WTC11 (cell line): ENCODE measurements at places on chromosomes 12 and 14. TPM values are rescaled to one million over a fixed set of nuclear protein-coding genes. Genes with fewer than 3 reads are reported as not detected.

Gene CCDC197
- total RNA-seq: not detected in 3 replicates

Gene OR4E2
- not detected in 3 replicates for total RNA-seq

Gene PTGER2
- 0.92 to 1.2 TPM (median 0.99 TPM) in 3 replicates for total RNA-seq

Gene TSPAN19
- 0.23 to 0.53 TPM in 2 of 3 replicates, not detected in the other for total RNA-seq

Gene KRT74
- total RNA-seq: not detected in 3 replicates

Gene IL31
- total RNA-seq: not detected in 3 replicates

Gene GSG1
- total RNA-seq: 0.21 to 0.28 TPM in 2 of 3 replicates, not detected in the other

Gene RPGRIP1
- total RNA-seq: 0.41 to 0.71 TPM (median 0.50 TPM) in 3 replicates

Gene KRT7
- 10.6 to 11.5 TPM (median 11.4 TPM) in 3 replicates for total RNA-seq

Gene ABHD12B
- 145 to 156 TPM (median 146 TPM) in 3 replicates for total RNA-seq

Gene GARIN6
- not detected in 3 replicates for total RNA-seq

Gene SDSL
- 0.41 to 0.96 TPM (median 0.52 TPM) in 3 replicates for total RNA-seq

Gene P3H3
- 49.9 to 55.7 TPM (median 50.7 TPM) in 3 replicates for total RNA-seq

Gene FBXO21
- total RNA-seq: 60.3 to 64.5 TPM (median 63.9 TPM) in 3 replicates

Gene LMBR1L
- 52.8 to 78.2 TPM (median 53.1 TPM) in 3 replicates for total RNA-seq
